ENCODE measurements at places on chromosomes 5 and 9. TPM values are rescaled to one million over a fixed set of nuclear protein-coding genes. Genes with fewer than 3 reads are reported as not detected.

DNA sequence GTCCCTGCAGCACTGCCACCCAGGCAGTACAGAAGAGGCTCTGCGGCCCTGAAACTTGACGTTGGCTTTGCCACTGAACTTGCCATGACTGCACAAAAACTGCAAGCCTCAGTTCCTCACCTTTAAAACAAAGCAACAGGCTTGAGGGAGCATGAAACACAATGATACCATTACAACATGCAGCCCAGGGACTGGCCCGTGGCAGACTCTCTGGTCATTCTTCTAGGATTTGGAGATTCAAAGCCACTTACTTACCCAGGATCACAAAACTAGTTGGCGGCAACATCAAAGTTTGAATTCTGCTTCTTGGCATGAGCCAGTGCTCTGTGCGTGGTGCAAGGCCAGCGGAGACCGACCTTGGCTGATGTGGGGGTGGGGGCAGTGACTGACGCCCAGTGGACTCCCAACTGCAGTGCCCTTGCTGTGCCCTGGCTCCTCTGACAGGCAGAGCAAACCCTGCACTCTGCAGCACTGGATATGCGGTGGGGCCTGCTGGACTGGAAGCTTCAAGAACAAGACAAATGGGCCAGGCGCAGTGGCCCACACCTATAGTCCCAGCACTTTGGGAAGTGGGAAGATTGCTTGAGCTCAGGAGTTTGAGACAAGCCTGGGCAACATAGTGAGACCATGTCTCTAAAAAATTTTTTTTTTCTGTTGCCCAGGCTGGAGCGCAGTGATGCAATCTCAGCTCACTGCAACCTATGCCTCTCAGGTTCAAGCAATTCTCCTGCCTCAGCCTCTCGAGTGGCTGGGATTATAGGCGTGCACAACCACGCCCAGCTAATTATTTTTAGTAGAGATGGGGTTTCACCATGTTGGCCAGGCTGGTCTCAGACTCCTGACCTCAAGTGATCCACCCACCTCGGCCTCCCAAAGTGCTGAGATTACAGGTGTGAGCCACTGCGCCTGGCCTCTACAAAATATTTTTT is 18.9 kb downstream of the SQSTM1 start:
- peak; percentile 69 for DNase-seq

- no peak for DNase-seq
Measured at GRCh38 chr5:116674881-116675625, 100.4 kb upstream of the SEMA6A start.

DNA sequence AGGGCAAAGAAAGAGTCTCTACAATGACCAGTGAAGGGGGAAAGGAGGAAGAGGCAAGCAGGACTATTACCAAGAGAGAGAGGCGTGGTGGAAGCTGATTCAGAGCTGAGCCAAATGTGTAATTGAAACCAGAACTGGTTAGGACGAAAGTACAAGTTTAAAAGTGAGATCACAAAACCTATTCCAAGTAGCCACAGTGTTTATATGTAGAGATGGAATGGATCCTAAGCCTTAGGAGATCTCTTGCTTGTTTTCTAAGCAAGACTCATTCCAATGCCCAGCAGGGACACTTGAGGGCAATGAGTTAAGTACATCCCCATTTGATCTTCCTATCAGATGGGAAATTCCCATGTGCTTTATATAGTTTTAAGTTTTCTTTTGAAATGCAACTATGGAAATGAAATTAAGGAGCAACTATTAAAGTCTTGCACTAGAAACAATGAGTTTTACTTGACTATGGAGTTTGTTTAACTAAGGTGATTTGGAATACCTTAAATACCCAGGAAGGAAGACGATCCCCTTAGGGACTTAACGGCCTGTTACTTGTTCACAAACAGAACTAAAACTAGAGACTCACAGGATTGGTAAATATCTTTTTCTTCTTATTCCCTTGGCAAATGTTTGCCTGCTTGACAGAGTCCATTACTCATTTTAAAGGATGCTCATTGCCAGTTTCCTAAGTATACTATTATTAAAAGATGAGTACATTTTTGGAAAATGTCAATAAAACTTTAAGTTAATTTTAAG is 51.1 kb upstream of the SNX2 start:
- no peak for DNase-seq

GRCh38 chr5:143105216-143105905 is 298.1 kb downstream of the NR3C1 start:
- no peak for DNase-seq

DNA sequence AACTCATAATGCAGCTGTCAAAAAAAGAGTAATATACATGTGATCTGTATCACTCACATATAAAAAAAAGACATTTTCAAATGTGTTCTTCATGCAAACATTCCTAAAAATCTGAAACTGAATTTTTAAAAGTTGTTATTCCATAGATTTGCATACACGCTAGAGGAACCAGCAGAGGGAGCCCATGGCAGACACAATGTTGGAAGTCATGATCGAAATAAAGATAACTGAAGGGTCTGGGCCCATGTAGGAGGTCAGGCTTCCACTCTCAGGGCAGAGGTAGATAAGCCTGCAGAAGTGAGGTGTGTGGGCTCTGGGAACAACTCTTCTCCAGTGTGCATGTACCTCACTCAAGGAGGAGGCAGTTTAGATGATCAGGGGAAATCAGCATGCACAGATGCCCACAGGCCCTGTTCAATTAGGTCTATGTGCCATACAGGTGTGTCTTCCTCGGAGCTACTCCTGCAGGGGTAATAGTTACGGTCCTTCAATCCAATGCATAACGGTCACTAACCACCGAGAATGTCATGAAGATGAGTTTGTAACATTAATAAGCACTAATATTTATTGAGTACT is 208.6 kb downstream of the EPB41L4A start:
- no peak for DNase-seq

WWC1 gene
- total RNA-seq: 0.33 TPM

GNAQ gene
- 84.0 TPM for total RNA-seq

FSD1L gene
- 8.7 TPM for total RNA-seq

QRFP gene
- total RNA-seq: not detected
